Right lung (tissue), 10 donors: ENCODE measurements at places on chromosomes 12 and 14. TPM values are rescaled to one million over a fixed set of nuclear protein-coding genes. Genes with fewer than 3 reads are reported as not detected.

- no peak for DNase-seq
Measured at GRCh38 chr12:2372735-2373134, 319.9 kb downstream of the CACNA1C start.

GRCh38 chr14:35963209-35963608, 137.1 kb downstream of the BRMS1L start:
- DNase-seq = no peak

- no peak for DNase-seq
Measured at GRCh38 chr14:75409316-75410205, 18.3 kb upstream of the JDP2 start.

NAV3 gene
- polyA plus RNA-seq = 6.5 TPM

PLEK2 gene
- 2.8 TPM for polyA plus RNA-seq
